ENCODE measurements at places on chromosomes 2 and 18.
A peak's percentile ranks its signal among the peaks of the same experiment; 100 is the strongest.

GRCh38 chr18:26471027-26471426, 77.3 kb downstream of the KCTD1 start:
- no peak for DNase-seq

DNA sequence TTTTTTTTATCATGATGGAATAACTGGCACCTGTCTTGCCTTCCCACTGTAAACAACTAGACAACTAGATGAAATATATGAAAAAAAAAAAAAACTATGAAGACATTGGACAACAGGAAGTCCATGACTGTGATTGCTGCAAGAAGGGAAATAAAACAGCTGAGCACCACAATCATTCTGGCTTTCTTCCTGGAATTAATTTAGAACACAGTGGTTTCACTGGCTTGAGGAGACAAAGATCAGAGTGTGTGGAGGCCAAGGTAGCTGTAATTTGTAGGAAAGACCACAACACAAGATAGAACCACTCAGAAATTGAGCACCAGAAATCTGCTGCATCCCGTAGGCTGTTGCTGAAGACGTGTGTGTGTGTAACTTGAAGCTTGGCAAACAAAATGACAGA, 121.1 kb upstream of the PID1 start:
- no peak for DNase-seq

DNA sequence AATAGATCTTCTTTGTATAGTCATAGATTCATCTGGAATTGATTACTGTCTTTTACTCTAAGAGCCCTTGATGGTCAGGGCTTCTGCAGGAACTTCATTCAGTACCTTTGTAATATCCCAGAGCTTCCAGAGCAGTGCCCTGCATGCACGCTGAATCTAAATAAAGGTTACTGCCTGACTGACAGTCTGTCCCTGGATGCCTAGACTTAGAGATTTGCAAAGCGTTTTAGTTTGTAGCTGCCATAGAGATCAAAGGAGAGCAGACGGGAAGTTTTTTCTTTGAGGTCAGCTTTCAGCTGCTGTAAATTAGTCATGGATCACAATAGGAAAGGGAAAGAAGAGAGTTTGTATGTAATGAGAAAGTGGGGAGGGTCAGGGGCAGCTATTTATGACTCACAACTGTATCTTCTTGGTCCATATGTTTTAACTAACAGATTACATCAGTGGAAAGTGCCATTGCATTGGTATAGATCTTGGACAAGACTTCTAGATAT, 45.2 kb upstream of the NYAP2 start:
- no peak for DNase-seq

- no peak for DNase-seq
Observed at GRCh38 chr2:186068139-186068801, 329.7 kb downstream of the FSIP2 start.

DNA sequence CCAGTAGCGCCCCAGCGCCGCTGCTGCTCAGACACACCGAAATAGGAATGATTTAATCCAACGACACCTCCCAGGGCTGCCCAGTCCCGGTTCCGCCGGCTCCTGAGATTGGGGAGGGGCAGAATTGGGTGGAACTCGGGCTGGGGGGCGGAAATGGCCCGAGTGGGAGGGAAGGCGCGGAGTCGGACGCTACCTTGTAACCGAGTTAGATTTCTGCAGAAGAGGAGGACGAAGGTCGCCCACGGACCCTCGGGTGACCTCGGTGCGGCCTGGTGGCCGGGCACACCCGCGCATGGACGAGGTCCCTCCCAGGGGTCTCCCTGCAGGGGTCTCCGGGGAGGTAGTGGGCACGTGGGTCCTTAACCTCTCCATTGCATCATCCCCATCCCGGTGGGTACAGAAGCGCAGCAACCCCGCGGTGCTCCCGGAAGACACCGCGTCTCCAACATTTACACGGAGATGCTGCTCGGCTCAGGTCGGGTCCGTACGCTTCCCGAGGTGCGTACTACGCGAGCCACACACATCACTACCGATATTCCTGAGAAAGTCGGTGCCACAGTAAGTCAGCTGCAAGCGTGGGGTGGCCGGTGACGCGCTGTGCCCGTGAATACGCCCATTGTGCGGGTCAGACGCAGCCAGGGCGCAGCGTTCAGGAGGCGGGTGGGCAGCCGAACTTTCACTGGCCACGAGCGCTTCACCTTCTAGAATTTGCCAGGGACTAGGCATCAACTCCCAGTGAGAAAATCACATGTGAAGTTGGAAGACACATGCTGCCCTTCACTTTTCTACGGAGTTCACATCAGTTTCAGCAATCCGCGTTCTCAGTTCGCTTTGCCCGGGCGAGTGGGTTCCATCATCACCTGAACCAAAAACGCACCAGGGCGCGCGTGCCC, 3.0 kb downstream of the ZNF516 start:
- peak; percentile 46 for DNase-seq

DNA sequence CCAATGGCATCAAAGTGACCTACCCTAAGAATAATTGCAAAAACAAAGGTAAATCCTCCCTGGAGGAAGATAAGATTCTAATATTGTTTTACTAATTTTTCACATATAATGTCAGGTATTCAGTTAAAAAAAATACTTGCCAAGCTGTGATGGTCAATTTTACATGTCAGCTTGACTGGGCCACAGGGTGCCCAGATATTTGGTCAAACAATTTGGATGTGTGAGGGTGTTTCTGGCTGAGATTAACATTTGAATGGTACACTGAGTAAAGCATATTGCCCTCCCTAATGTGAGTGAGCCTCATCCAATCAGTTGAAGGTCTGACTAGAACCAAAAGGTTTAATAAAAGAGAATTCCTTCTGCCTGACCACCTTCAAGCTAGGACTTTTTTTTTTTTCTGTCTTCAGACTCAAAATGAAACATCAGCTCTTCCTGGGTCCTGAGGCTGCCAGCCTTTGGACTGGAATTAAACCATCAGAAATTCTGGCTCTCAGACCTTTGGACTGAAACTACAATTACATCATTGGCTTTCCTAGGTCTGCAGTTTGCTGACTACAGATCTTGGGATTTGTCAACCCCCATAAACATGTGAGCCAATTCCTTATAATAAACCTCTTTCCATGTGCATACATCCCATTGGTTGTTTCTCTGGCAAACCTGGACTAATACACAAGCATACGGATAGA, 65.4 kb downstream of the LDAH start:
- no peak for DNase-seq

DNA sequence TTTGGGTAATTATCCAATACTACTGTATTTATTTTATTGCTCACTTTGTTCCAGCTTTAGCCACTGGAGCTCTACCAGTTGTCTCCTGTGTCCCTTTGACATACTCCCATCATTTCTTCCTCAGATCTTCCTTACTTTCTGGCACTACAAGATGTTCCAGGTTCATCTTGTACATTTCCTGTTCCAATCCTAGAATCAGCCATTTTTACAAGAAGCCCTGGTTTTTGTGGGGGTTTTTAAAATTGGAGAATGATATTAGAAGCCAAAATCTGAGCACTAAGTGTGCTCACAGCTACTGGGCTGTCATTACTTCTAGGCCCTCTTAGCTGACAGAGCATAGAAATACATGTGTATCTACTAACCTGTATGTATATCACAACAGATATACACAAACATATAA, 164.3 kb downstream of the ZFP36L2 start:
- no peak for DNase-seq

GRCh38 chr2:139354518-139354917, 574.3 kb upstream of the NXPH2 start:
- no peak for DNase-seq

- DNase-seq, result no peak
Observed at GRCh38 chr2:44245083-44245861, 30.0 kb upstream of the SLC3A1 start.

DNA sequence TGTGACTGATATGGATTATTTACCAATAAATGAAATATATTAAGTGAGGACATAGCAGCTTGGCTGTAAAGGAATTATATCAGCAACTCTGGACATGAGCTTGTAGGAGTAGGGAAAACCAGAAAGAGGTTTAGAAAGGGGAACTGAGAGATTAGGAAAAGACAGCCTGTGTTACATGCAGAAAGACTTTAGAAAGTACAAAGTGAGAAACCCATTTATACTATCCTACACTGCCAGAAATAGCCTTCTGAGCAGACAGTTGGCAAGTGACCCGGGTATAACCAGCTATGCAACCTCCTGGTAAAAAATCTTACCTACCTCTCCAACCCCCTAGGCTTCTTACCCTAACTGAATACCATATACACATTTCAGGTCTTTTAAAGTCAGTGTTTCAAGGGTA, 134.1 kb downstream of the ANKRD44 start:
- DNase-seq, result no peak

- DNase-seq, result no peak
Observed at GRCh38 chr2:97653473-97653872, 7.6 kb downstream of the COX5B start.

GRCh38 chr18:78525366-78526111, 454.1 kb upstream of the SALL3 start:
- no peak for DNase-seq

DNA sequence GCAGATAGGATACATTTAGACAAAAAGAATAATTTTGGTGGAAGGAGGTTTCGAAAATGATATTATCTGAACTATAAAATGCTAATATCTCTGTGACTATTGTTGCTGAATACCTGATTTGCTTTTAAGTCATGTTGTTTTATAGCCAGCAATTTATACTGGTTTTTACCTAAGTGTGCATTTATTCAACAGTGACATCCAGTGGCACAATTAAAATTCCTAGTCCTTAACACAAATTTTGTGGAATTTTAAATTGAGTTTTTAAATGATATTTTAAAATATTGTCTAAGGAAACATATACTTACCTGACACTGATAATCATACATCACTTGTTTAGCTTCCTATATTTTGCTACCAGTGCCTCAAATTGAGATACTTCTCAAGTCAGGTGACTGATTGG, 144.8 kb downstream of the ARHGAP28 start:
- no peak for DNase-seq

DNA sequence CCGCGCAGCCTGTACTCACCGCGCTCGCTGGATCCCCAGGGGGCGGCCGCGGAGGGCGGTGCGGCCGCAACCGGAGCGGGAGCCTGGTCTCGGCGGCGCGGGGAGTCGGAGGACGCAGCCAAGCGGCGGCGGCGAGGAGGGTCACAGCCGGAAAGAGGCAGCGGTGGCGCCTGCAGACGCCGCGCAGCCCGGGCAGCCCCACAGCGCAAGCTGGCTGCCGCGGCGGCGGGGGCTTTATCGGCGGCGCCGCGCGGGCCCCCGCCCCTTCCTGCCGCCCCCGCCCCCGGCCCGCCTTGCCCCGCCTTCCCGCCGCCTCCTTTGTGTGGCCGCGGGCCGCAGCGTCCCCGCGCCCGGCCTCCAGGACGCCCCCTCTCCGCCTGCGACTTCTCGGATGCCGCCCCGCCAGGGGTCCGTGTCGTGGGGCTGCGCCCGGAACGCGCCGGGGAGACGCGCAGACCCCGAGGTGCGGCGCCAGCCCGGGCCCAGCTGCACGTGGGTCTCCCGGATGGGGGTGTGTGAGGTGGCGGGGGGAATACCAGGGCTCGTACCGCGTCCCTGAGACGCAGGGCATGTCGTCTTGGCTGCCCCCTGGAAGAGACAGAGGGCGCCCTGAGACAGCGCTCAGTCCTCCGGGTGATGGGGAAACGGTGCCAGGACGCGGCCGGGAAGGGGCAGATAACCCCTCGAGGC, at the start of gene SERPINE2:
Gene SERPINE2, minus strand, starts transcription at position 207 of the 690 bp plus-strand sequence. CDS start 37,386 bp downstream, outside the sequence.
- DNase-seq, result peak; percentile 76

DNA sequence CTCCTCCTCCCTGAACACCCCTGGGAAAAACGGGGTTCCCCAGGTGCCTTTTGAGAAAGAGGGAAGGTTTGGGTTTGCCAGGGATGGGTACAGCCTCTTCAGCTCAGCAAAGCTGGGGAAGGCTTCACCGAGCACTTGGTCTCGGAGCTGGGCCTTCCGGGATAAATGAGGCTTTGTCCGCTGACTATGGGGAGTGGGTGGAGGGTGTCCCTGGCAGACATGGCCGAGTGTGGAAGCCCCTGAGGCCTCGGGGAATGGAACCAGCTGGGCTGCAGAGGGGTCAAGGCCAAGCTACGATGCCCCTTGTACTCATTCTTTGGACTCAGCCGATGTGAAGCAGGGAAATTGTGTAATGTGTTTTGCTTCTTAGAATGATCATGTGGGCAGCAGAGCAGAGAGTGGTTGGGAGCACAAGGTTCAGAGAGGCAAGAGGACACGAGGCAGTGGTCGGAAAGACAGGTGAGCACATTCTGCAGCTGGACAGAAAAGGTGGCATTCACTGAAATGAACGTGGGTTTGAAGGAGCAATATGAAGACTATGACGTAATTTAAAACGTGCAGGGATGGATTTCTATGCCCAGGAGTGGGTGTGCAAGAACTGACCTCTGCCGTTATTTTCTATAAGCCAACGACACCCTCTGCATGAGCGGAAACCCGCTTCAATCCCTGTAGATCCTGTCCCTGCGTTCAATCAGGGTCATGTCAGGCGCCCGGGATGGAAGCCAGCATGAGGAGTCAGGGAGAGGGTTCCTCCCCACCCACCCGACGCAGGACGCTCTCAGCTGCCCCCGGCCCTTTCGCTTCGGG, 142.6 kb downstream of the PXDN start:
- DNase-seq, result no peak

GRCh38 chr2:35871672-35872071, 483.9 kb upstream of the CRIM1 start:
- no peak for DNase-seq

DNA sequence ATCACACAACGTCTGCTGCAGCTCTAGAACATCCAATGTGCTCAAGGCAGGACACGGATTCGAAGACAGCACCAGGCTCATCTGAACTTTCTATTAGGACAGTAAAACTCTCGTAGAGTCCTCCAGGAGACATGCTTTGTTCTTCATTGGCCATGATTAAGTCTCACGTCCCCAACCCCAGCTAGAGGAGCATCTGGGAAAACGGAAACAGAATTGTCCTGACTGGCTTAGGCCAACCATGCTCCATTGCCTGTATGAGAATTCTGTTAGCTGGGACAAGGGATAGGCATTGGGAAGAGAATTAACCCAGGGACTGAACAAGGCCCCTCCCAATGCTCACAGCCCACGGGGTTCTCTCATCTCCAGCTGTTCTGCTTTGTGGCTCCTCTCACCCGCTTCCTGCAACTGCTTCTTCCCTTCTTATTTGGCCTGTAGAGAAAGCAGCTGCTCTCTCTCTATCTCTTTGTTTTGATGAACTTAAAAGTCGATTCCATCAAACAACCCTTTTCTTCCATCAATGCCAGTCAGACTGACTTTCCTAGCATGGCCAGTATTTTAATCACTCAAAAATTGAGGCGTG, 75.6 kb downstream of the C1QL2 start:
- no peak for DNase-seq

GRCh38 chr2:130720528-130720927, 8.3 kb upstream of the GPR148 start:
- no peak for DNase-seq

GRCh38 chr18:3604498-3605408, 154.8 kb downstream of the TGIF1 start:
- peak; percentile 48 for DNase-seq

Data from activated T-cell treated with anti-CD3 and anti-CD28 coated beads, Interleukin-2, amount 50 U/mL, for 72 hours (primary cell).